Stimulated activated CD8-positive, alpha-beta memory T cell treated with anti-CD3 and anti-CD28 coated beads, Interleukin-15, amount 100 ng/mL, for 1 hour (primary cell): ENCODE measurements at places on chromosomes 7 and 10.

- no peak for DNase-seq
These were observed 66.9 kb downstream of the GLRX3 start for GRCh38 chr10:130202984-130203621.

DNA sequence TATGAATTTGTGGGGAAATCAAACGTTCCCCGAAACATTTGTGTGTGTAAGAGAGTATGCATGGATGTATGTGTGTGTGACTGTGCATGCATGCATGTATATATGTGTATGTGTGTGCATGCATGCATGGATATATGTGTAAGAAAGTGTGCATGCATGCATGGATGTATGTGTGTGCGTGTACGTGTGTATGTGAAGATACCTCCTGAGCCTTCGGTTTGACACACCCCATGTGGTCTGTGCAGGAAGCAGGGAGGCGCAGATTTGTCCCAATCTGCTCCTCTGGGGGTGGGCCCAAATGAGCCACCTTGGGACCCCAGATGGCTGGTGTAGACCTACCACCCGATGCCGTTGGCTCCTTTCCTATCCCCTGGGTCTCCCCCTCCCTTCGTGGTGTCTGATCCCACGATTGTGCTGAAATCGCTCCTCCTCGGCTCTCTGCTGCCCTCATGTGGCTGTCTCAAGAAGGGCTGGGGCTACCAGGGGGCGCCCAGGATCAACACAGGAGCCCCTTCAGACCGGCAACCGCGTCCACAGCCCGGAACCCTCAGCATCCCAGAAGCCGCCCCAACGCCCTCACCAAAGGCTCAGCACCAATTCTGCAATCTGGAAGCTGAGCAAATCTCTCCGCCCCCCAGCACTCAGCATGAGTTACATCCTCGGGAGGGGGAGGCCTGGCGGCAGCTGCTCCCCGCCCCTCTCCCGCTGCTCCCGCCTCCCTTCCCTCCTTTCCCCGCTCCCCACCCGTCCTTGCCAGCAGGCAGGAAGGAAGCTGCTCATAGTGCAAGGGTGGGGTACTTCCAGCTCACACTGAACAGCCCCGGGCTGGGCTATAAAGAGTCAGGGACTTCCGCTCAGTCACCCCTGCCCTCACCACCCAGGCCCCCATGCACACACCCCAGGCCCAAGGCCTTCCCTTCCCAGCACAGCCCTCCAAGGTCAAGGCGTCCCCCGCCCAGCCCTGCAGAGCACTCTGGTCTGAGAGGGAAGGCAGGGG is 2.3 kb upstream of the NOS3 start:
- peak; percentile 49 for DNase-seq

DNA sequence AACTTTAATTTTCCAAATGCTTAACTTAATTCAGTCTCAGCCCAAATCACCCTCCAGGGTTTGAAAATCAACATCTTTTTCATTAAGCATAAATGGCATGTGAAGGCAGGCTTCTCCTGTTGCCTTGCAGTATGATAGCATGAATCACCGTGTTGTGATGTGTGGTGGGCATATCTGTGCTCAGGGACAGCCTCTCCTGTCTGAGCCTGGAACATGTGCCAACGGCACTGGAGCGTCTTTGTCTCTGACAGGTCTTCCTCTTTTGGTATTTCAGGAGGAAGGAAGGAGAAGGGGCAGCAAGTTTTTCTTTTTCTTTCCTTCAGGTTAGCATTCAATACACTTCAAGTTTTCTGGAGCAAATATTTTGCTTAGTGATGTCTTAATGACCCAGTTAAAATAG is 57.6 kb downstream of the LRGUK start:
- no peak for DNase-seq

DNA sequence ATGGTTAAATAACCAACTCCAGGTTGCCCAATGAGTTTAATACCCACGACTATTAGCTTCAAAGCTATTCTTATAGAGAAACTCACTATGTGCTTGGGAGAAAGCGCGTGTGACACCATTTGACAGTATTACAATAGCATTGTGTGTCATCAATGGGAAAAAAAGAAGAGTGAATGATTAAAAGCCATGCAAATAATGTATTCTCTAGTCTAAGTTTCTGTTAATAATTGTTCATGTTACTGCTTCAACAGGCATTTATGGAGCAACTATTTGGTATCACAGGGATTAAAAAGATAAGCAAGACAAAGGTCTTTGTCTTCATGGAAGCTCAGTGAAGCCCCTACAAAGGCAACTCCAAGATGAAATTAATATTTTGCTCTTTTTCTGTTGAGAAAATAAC is 47.2 kb downstream of the CAV1 start:
- no peak for DNase-seq

GRCh38 chr7:68485253-68485917 is 1112.9 kb upstream of the AUTS2 start:
- no peak for DNase-seq

GRCh38 chr10:37727491-37728352 is 129.7 kb downstream of the ZNF248 start:
- DNase-seq = no peak

GRCh38 chr10:20986049-20986448 is 88.9 kb upstream of the NEBL start:
- DNase-seq = no peak

DNA sequence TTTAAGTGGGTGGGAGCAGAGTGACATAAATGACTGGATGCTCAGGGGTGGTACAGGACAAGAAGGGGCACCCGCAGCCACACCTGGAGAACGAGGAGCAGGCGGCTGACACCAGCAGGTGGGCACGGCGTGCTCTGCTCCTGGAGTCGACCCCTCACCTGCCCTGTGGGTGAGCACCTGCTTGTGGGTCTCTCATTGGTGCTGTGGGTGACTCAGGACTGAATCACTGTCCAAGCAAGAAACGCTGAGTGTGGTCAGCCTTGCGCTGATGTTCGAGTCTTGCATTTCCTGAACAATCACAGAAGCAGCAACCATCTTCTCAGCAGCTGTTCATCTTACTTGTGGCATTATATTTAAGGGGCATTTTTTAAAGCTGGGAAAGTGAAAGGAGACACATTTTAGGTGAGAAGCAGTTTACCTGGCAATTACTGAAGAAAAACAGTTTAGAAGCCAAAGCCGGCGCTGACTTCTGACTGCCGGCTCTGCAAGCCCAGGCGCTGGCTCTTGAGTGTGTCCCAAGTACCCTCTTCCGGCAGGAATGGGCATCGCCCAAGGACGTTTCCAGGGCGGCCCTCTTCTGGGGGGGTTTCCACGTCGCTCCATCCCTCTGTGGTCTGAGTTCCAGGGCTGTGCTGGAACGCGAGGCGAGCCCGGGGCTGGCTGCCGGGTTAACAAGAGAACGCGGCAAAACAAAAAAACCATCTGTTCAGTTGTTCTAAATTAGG is 145.2 kb upstream of the PFKP start:
- DNase-seq = no peak

DNA sequence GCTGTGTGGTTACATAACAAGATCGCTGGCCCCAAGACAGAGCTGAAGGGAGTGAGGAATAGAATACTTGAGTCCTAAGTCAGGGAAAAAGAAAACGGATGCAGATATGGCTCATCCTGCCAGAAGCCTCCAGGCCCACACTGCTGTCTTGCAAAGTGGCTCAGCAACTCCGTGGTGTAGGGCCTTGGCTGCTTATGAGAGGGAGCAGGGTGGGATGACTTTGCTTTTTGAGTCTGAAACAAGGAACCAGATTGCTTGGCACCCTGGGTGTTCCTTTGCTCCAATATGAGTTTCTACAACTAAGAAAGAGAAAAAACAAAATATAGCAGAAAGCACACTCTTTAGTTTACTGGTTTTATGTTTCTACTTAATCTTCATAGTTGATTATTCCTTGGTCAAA is 193.8 kb upstream of the WDR11 start:
- no peak for DNase-seq
